ENCODE measurements at places on chromosomes 16 and 17. TPM values are rescaled to one million over a fixed set of nuclear protein-coding genes. Genes with fewer than 3 reads are reported as not detected.

Gene GRB7
- not detected for total RNA-seq

Gene NPIPB2
- not detected for total RNA-seq

- DNase-seq, result no peak
Measured at GRCh38 chr17:66837885-66838665, 3.2 kb downstream of the CACNG5 start.

DNA sequence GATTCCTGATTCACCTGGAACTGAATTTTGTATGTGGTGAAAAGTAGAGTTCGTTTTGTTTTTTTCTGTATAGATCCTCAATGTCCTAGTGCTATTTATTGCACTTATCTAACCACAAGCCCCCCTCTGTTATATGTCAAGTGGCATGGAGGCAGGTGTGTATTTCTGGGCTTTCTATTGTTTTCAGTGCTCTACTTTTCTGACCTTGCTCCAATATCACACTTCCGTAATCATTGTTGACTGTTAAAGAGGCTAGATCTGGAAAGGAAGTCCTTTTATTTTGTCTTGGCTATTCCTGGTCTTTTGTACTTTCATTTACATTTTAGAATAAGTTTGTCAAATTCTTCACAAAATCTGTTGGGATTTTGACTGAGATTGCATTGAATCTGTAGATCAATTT, 26.8 kb upstream of the FBXO47 start:
- DNase-seq, result no peak

DNA sequence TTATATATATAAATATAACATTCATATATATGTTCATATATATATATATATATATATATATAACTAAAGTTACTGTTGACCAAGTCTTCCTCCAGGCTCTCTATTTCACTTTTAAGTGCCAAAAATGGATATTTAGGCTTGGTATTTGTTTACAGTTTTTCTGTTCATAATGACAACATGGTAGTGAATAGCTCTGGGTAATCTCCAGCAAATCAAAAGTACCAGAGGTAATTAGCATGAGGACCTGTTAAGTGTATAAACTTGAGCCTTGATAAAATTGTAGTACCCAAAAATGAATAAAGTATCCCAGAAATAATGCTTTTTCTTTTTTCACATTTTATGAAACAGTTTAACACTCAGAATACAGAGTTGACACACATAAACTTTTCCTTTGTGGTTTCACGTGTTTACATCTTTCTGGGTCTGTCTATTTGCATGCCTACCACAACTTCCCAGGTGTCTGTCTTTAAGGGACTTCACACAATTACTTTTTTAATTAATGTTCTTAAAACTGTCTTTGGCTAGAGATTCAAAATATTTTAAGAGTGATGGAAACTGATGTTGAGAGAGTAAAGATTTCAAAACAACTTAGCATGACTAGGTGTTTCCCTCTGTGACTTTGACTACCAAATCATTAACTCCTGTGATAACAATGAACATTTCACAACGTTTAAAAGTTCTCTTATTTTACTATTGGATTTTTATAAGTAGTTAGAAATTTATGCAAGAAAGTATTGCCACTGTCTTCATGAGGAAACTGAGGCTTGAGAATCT, 47.9 kb downstream of the RABEP1 start:
- DNase-seq, result peak; percentile 14

DNA sequence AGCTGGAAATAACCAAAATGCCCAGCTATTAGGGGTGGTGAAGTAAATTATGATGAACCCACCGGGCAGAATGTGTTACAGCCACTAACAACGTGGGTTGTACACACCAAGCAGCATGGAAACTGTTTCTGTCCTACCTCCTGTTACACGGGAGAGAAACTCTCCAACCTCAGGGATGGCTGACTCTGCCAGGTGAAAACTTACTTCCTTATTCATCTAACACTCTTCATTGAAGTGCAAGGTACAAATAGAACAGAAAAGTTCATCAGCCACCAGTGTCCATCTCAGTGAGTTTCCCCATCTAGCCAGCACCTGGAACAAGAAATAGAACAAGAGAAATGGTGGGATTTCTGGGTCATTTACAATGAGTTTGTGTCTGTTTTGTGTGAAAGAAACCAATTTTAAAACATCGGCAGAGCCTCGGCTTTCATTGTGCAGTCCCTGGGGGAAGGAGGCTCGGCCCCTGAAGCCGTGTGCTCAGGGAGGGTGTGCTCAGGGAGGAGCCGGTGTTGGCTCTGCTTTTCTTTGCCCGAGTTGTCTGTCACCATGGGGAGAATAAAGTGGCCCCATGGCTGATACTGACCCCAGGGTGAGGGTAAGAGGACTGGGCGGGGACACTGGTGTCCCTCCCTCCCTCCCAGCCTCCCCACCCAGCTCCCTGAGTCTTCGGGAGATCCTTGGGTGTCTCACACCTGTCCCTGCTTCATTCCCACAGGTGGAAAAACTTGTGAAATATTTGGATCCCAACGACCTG, 39.8 kb downstream of the RAB11FIP4 start:
- DNase-seq, result no peak

DNA sequence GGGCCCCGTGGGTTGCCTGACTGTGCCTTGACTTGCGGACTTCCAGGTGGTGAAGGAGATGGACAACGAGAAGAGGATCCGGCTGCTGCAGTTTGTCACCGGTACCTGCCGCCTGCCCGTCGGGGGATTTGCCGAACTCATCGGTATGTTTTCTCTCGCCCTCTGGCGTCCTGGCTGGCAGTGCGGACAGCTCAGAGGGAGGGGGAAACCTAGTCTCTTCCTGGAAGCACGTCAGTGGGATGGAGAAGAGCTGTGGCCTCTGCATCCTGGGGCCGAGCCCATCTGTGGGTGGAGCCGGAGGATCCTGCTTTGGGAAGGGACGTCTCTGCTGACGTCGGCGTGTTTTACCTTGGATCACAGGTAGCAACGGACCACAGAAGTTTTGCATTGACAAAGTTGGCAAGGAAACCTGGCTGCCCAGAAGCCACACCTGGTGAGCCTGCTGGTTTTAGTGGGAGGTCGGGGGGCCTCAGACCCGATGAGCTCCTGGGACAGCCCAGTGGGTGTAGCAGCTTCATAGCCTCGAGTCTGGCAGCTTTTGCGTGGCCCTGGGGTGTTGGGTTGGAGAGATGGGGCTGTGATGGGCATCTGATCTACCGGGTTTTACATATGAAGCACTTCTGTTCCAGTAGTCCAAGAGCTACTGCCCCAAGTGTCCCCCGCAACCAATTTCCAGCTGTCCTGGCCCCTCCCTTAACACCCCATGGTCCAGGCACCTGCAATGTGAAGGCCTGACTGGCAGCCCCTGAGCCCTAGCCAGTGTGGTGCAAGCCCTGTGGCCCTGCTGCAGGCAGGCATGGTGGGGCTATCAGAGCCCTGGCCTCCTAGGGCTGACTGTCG, 11.9 kb upstream of the CLEC18A start:
- DNase-seq, result no peak
